ENCODE measurements at places on chromosomes 6 and 20.

DNA sequence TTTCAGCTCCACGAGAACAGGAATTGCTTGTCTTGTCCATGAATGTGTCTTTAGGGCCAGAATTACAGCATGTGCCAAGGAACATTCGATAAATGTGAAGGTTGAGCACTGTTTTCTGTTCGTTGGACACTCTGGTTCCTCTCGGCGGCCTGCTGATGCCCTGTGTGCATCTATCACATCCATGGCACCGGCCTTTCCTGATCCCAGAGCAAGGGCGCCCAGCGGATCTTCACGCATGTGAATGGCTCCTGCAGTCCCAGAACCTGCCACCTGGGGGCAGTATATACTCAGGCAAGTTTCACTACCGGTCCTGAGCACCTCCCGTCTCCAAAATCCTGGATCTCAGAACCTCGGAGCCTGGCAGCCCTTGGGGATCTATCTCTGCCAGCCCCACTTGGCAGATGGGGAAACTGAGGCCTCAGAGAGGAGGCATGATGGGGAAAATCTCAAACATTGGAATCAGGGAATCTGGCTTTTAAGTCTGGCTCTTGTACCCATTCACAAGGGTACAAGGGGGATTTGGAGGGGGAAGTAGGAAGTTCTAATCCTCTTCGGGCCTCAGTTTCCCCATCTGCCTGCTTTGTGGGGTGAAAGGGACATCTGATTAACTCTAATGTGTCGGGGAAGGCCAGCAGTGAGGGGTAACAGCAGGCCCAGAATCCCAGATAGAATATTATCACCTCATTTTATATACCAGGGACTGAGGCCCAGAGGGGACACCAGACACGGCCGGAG, 4.3 kb upstream of the CEBPB start:
- DNase-seq = peak; percentile 69

DNA sequence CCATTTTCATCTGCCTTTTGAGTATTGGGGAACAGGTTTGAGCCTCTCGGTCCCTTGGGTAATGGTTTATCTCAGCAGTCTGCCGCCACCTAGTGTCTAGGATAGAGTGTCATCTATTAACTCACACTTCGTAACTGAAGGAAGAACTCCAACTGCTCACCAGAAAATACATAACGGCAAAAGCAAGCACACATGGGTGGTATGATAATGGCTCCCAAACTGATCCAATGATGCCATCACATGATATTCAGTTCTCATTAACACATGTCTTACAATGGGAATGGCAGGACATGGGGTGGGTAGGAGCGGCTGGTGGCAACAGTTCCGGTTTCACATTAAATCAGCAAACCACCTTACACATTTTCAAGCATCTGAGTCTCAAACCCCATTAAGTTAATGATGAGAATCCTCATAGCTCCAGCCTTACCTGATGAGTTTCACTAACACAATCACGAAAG, 110.7 kb upstream of the PHACTR1 start:
- peak; percentile 54 for DNase-seq

- DNase-seq = no peak
Measured at GRCh38 chr6:138979365-138979764, 8.7 kb downstream of the REPS1 start.

DNA sequence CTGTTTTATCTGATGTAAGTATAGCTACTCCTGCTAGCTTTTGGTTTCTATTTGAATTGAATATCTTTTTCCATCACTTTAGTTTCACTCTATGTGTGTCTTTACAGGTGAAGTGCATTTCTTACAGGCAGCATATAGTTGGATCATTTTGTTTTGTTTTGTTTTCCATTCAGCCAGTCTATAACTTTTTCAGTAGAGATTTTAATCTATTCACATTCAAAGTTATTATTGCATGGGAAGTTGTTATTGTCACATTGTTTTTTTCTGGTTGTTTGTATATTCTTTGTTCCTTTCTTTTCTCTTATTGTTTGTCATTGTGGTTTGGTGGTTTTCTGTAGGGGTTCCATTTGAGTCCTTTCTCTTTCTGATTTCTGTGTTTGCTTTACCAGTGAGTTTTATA, 151.2 kb downstream of the PDE10A start:
- no peak for DNase-seq

DNA sequence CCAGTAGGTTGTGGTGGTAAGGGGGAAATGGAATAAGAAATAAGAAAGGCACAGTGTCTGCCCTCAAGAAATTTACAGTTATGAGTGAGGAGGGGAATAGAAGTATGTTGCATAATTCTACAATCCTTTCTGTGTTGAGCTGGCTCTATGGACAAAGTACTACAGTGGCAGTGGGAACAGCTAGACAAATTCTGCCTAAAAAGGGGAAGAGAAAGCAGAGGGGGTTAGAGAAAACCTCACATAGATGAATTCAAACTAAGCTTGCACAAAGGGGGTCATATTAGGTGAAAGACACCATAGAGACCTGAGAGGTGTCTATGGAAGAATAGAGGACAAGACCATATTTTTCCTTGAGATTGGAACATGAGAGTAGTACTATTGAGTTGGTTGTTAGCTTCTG, 146.9 kb upstream of the VGLL2 start:
- no peak for DNase-seq

- DNase-seq = no peak
Measured at GRCh38 chr6:162088091-162088490, 639.5 kb downstream of the PRKN start.

DNA sequence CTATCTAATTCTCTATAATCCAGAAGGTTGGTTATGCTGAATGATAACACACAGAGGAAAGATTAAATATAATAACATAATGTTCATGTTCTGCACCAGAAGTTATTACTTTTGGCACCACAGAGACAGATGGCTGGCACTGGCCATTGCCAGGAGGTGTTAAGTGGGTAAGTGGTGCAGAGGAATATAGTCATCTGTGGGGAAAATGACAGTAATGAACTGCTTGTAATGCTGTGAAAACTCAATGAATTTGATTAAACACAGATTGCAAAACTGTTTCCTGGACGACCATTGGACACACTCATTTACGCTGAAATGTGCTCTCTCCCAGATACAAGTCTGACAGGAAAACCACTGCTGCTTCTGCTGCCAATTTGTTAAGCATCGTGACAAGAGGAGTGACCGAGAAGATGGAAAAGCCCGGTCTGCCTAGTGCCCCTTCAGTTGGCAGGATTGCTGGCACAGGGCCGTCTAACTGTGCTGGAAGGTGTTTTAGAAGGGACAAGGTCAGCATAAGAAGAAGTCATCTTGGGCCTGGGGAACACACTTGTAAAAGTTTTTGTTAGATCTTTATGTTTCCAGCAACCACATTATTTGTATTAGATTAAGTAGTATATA, 567.4 kb downstream of the CBLN4 start:
- no peak for DNase-seq

- no peak for DNase-seq
Measured at GRCh38 chr20:59151820-59152219, 11.8 kb upstream of the ZNF831 start.

- no peak for DNase-seq
Measured at GRCh38 chr6:17289630-17290061, 8.5 kb downstream of the RBM24 start.

DNA sequence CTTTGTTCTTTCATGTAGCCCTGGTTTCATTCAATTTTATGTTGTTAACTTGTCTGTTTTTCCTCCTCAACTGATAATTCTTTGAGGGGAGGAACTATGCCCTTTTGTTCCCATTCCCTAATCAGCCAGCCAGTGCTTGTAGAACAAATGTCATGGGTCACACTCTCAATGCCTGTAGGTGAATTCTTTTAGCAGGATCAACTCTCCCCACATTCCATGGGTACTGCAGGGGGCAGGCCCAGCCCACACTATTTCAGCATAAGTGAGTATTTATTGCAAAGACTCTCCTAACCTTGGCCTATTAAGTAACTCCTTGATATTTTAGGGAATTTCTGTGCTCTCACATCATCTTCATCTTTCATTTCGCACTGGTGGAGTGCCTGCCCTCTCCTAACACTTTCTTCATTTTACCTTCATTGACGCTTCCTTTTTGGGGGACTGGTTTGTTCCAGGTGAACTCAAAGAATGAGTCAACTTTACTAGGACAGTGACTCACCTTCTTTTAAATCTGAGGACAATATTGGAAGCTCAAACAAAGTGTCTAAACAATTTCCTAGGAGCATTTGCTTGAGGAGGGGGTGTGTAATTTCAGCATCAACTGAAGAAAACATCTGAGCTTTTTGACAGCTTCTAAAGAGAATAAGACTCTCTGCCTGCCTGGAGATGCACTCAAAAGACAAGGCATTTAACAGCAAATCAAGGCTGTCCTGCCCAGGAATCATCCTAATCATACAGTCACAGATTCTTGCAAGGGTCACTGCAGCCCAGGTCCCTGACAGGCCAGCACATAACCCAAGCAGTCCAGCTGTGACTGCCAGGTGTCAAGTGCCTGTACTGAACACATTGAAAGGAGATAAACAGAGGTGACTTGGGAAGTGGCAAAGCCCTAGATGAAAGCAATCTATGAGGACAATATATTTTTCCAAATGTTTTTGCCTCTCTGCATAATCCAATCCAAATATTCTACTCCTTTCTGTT, 263.9 kb upstream of the PRND start:
- DNase-seq = no peak

DNA sequence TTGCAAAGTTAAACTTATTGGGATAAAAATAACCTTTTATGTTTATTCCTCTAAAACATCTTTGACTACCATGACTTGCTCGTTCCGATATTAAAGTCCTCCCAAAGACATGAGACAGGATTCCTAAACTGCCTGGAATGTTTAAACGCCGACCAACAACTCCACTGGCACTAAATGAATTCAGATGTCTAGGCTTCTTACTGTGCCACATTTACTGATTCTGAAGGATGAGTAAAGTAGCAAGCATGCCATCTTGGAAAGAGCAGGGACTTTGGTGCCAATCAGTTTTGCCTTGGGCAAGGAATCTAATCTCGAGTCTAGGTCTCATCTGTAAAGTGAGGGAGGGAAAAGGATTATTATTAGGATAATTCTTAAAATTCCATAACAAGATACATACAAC, 25.3 kb downstream of the MBOAT1 start:
- DNase-seq = no peak

DNA sequence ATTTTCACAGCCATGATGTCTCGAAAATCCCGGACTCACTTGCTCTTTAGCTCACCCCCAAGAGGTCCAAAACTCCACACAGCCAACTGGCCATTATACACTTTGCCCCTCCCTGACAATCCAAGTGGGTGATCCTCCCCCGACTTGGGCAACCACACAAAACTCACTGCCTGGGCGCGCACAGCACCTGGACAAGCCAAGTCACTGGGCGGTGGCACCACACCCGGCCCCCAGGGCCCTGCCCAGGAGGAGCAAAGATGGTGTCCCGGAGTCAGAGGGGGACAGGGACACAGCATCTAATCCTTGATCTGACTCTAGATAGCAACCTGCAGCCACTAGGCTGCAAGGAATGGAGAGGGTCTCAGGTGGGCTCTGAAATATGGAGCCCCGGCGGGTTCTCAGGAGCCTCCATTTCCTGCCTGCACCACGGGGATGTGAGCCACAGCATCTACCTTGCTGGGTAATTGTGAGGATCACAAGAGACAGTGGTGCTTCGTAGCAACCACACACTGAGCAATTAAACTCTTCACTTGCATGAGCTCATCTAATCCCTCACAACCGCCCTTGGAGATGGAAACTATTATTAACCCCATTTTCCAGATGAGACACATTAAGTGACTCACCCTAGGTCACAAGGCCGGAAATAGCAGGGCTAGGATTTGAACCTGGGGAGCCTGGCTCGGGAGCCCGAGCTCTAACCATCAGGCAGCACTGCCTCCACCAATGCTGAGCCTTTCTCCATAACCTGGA, 66.6 kb downstream of the BMP7 start:
- no peak for DNase-seq

GRCh38 chr6:110486756-110487155, 10.3 kb upstream of the SLC22A16 start:
- no peak for DNase-seq

- no peak for DNase-seq
Measured at GRCh38 chr20:21323640-21324039, 20.5 kb downstream of the XRN2 start.

GRCh38 chr6:125658759-125659431, 90.5 kb upstream of the HEY2 start:
- no peak for DNase-seq

- no peak for DNase-seq
Measured at GRCh38 chr6:72616406-72617015, 5.4 kb upstream of the KCNQ5 start.

- no peak for DNase-seq
Measured at GRCh38 chr6:170098428-170099170, 192.3 kb downstream of the DLL1 start.

GRCh38 chr20:23909390-23909789, 29.8 kb upstream of the CST5 start:
- DNase-seq = no peak

DNA sequence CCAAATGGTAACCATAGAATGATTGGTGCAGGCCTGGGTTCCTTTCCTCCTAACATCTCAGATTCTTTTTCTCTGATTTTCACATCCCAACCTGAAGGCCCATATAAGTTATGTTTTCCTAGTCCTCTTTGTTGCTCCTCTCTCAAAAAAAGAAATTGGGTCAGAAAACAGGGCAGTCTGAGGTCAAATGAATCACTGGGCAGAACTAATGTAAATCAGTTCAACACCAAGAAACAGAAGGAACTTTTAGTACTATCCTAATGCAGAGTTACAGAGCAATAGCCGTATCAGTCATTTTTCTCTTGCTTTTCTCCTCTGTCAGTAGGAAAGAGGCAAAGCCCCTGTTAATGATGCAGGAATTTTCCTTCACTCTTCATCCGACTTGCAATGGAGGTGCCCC, 11.0 kb upstream of the TPD52L1 start:
- DNase-seq = no peak

DNA sequence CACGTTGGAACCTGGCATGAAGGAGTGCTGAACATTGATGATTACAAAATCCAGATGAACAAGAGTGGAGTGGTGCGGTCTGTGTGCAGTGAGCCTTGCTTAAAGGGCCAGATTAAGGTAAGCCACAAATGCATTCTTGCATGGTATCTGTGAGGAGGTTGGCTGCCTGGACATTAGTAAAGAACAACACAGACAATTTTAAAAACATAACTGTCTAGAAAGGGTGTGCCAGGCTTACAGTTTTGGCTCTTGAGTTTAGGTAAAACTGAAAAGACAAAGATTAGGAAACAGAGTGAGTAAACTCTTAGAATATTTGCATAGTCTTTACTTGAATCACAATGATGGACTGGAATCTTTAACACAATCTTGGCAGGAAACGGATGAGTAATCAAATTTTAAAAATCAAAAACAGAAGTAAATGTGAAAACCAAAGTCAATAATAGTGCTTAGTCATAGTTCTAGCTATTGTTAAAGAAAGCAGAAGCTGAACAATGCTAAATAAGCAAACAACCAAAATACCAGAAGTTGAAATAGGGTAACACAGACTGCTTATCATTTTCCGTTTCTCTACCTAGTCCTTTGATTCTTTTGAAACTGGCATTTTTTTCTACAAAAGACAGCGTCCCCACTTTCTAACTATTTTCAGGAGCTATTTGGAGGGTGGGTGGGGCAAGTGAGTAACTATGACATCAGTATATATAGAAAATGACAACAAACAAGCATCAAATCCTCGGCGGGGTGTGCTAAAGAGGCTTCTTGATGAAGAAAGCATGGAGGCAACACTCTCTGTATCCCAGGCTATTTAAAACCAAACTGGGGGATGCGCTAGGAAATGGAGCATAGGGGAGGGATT, 185.8 kb upstream of the RAB32 start:
- DNase-seq = no peak
